Thyroid gland (tissue), 4 donors: ENCODE measurements at places on chromosomes 2 and 18.

DNA sequence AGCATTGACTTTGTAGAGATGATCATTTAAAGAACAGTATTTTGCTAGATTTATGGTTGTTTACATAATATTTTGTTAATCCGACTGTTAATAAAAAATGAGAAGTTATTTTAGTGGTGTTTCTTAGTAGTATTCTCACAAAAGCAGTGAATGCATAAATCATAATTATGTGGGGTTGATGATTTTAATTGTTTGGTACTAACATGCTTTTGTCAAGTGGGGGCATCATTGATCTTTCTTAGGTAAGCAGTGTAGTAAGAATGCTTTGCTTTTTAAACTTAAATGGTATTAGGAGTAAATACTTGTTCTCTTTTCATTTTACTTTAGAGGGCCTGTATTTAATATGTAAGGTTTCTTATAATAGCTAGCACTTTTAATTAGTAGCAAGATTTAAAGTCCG, 109.2 kb upstream of the OTX1 start:
- no peaks in the 10 kb centered on the region for H3K36me3 ChIP-seq
- H3K27me3 ChIP-seq: no peaks in the 10 kb centered on the region
- H3K4me3 ChIP-seq: no peak overlapping the region
- DNase-seq: no peak
- no peaks in the 10 kb centered on the region for H3K4me1 ChIP-seq

DNA sequence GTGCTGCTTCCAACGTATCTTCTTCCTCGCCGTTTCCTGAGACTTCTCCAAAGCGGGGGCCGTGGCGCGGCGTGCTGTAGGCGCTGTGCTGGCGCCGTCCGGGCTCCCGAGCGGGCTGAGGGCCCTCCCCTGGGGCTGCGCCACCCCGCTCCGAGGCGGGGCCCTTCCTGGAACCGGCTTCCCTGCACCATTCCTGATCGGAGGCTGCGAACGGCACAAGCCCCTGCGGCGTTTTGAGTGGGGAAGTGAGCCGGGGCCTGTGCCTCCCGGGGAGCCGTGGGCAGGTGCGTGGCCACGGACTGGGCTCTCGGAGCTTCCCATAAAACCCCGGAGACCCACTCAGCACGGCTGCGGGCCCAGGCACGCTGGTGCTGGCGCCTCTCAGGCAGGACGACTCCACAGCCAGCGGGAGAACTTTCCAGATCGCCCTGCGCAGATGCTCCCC, 74.7 kb downstream of the PSMG2 start:
- DNase-seq: no peak
- H3K4me1 ChIP-seq: no peaks in the 10 kb centered on the region
- H3K27ac ChIP-seq: no peak overlapping the region
- no peaks in the 10 kb centered on the region for H3K36me3 ChIP-seq
- H3K4me3 ChIP-seq: no peak overlapping the region

DNA sequence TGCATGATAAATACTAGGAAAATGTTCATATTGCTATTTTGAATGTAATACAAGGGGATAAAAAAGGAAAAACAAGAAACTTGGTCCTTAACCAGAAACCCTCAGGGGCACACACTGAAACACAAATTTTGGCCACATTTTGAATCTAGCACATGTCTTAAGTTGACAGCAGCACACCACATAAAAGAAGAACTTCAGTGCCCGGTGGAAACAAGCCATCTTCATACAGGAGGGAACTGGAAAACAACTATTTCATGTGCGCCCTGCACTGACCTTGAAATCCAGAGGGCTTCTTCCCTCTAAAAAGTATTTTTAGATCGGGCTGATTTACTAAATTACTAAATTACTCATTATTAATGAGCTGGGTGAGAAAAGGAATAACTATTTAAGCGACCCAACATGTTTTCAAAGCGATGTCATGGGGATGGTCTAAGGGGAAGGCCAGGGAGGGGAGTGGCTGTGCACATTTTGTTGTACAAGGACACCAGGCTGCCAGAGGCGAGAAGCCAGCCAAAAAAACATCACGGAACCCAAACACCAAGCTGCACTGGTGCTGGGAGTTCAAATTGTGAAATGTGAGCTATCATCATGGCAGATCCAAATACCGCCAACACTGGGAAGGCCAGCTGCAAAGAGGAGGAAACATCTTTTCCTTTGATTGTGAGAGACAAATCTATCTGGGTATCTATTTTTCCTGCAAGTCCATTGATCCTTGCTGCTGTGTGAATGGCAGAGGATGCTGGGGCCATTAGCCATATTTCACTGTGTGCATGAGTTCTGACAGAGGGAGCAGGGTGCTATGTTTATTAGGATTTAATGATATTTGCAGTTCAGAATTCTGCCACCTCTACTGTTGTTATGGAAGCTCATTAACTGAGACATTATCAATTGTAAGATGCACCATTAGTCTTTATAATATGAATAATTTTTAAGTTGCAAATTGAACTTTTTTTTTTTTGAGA, 150.7 kb upstream of the LMAN1 start:
- no peak overlapping the region for H3K4me3 ChIP-seq
- no peak overlapping the region for H3K27ac ChIP-seq
- no peak for DNase-seq
- peaks cover 7% of the 10 kb centered on the region for H3K4me1 ChIP-seq

DNA sequence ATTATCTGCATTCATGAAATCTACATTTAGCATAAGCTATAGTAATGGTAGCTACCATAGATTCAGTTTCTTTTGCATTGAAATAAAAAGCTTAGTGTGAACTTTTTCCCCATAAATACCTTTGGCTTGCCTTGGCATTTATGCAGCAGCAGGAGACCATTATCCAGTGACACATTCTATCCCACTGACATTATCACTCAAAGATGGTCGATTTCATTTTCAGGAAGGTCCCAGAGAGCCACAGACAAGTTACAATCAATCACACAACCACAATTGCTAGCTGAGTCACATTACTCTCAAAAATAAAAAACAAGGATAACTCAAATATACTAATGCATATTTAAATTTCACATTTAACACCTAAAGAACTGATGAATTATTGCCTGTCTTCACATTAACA, 512.7 kb upstream of the CDH2 start:
- DNase-seq: no peak
- no peak overlapping the region for H3K27ac ChIP-seq
- no peaks in the 10 kb centered on the region for H3K4me1 ChIP-seq
- H3K27me3 ChIP-seq: no peaks in the 10 kb centered on the region
- no peaks in the 10 kb centered on the region for H3K36me3 ChIP-seq

- H3K36me3 ChIP-seq: no peaks in the 10 kb centered on the region
- no peaks in the 10 kb centered on the region for H3K27me3 ChIP-seq
- DNase-seq: no peak
- H3K4me3 ChIP-seq: no peak overlapping the region
Measured at GRCh38 chr2:216557820-216558219, 59.2 kb downstream of the RPL37A start.
